Activated CD8-positive, alpha-beta T cell treated with anti-CD3 and anti-CD28 coated beads for 36 hours (primary cell): ENCODE measurements at places on chromosomes 5 and 9. TPM values are rescaled to one million over a fixed set of nuclear protein-coding genes. Genes with fewer than 3 reads are reported as not detected.

GRCh38 chr5:142109331-142110045 lies 909 bp downstream of the NDFIP1 start:
- peak; percentile 69 for DNase-seq
- peaks cover 47% of the 10 kb centered on the region for H3K36me3 ChIP-seq

- peaks cover 20% of the 10 kb centered on the region for H3K27me3 ChIP-seq
- no peak for DNase-seq
- H3K27ac ChIP-seq = no peak overlapping the region
- H3K36me3 ChIP-seq = no peaks in the 10 kb centered on the region
- no peaks in the 10 kb centered on the region for H3K4me1 ChIP-seq
These were observed 51.5 kb downstream of the AGXT2 start for GRCh38 chr5:34996261-34996660.

Gene C9orf153
- total RNA-seq = 0.40 TPM

DNA sequence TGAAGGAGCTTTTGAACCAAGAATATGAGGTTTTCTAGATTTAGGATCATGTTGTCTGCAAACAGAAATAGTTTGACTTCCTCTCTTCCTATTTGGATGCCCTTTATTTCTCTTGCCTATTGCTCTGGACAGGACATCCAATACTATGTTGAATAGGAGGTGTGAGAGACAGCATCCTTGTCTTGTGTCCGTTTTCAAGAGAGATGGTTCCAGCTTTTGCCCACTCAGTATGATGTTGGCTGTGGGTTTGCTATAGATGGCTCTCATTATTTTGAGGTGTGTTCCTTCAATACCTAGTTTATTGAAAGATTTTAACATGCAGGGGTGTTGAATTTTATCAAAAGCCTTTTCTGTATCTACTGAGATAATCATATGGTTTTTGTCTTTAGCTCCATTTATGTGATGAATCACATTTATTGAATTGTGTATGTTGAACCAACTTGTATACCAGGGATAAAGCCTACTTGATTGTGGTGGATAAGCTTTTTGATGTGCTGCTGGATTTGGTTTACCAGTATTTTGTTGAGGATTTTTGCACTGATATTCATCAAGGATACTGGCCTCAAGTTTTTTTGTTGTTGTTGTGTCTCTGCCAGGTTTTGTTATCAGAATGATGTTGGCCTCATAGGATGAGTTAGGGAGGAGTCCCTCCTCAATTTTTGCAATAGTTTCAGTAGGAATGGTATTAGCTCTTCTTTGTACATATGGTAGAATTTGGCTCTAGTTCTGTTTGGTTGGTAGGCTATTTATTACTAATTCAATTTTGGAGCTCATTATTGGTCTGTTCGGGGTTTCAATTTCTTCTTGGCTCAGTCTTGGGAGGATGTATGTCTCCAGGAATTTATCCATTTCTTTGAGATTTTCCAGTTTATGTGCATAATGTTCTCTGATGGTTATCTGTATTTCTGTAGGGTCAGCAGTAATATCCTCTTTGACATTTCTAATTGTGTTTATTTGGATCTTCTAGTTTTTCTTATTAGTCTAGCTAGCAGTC lies 41.2 kb upstream of the IFNE start:
- H3K4me1 ChIP-seq = no peaks in the 10 kb centered on the region
- no peaks in the 10 kb centered on the region for H3K27me3 ChIP-seq
- H3K4me3 ChIP-seq = no peak overlapping the region
- H3K27ac ChIP-seq = no peak overlapping the region

- H3K36me3 ChIP-seq = peaks cover 2% of the 10 kb centered on the region
- H3K27me3 ChIP-seq = peaks cover 75% of the 10 kb centered on the region
- H3K4me3 ChIP-seq = no peak overlapping the region
- peaks cover 34% of the 10 kb centered on the region for H3K4me1 ChIP-seq
- DNase-seq = no peak
These were observed 775 bp upstream of the LHX2 start for GRCh38 chr9:124010665-124011321.

DNA sequence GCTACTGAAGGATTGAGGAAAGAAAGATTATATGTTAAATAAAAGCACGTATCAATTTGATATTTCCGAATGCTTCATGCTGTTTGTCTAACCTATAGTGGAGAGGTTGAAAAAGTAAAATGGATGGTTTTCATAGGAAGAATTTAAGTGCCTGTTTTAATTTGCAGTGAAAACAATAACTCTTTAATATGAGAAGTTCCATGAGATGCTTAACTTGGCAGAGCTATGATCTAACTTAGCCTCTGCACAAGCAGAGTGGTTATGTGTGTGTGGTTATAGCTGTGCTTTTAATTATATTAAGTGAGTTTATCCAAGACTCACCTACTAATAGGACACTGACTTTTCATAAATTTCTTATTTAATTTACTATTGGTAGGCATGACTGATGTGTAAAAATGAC lies 57.4 kb downstream of the AOPEP start:
- peaks cover 2% of the 10 kb centered on the region for H3K36me3 ChIP-seq
- no peak overlapping the region for H3K27ac ChIP-seq
- peaks cover 11% of the 10 kb centered on the region for H3K4me1 ChIP-seq
- no peak overlapping the region for H3K4me3 ChIP-seq
- no peak for DNase-seq

- H3K27ac ChIP-seq = no peak overlapping the region
- H3K36me3 ChIP-seq = peaks cover 23% of the 10 kb centered on the region
- DNase-seq = peak; percentile 74
- H3K4me3 ChIP-seq = no peak overlapping the region
These were observed 30.4 kb upstream of the LTC4S start for GRCh38 chr5:179763215-179763945.
